ENCODE measurements at places on chromosomes 16 and 17.

DNA sequence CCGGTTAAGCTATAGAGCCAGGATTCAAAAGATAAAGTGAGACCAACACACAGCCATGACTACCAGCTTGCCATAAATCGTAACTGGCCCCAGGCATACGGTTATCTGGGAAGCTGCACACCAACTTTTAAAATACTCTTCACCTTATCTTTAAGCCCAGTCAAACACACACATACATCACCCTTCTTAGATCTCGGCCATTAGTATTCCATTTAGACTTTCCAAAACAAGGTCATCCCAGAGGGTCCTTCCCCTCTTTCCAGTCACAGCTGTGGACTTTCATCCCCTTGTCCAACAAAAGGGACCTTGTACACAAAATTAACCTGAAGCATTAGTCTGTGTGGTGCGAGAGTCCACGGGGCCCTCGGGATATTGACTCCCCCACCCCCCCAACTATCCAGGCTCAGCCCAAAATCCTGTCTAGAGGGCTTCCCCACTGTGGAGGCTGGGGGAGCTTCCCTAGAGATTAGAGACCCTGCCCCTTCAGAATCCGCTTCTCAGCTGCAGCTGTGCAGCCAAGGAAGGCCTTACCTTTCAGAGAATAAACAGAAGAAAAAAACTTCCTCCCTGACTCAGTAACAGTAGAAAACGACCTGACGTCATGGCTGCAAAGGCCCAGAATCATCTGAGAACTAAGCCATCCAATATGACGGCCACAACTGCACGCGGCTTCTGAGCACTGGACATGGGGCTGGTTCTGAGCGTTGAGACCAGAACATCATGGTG is 9.9 kb downstream of the ZFHX3 start:
- DNase-seq = peak; percentile 3

DNA sequence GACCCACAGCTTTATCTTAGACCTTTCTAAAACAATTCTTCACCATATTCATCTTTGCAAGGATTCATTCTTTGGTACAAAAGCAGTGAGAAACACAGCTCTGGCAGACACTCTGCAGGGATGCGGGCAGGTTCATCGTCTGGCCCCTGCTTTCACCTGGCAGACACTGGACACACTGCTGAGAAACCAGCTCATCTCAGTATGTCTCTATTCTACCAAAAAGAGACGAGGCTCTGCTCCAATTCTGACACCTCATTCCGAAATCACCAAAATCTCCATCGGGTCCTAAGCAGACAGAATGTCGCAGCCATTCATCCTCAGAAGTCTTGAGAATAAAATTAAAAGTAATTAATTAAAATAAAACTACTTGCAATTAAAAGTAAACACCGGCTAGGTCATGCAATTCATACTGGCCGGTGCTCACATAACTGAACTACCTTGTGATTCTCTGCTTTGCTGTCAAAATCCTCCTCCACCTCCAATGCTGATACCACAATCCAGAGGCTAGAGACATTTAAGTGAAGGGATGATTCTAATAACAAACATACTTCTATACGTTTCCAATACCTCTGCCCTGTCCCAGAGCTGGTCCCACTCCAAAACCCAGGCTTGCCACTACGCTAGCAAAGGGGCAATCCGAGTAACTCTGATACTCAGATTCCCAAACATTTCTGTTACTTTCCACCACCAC is 1.3 kb downstream of the RNF157 start:
- no peak for DNase-seq

- DNase-seq = peak; percentile 54
Observed at GRCh38 chr17:78781104-78781892, 775 bp downstream of the CYTH1 start.

DNA sequence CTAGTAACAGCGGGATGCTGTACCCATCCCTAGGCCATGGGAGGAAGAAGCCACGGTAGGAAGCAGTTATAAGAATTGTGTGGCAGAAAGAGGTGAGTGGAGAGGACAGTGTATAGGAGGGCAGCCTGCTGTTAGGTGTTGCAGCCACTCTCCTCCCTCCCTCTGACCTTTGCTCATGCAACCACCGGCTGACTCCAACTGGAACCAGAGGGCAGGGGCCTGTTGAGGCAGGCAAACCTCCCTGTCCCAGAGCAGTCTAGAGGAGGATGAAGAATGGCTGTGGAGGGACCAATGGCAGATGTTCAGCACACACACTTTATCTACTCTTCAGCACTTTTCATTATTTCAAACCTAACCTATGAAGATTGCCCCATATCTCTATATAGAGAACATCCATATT is 2.2 kb downstream of the TXNL4B start:
- DNase-seq = no peak

- peak; percentile 37 for DNase-seq
Observed at GRCh38 chr17:56098746-56099145, 54.5 kb upstream of the ANKFN1 start.

- DNase-seq = peak; percentile 24
Observed at GRCh38 chr16:24102209-24102660, 153.9 kb upstream of the CACNG3 start.

GRCh38 chr17:79188685-79189084 is 114.1 kb downstream of the ENGASE start:
- no peak for DNase-seq

GRCh38 chr17:39026980-39027451 is 59.8 kb upstream of the FBXO47 start:
- DNase-seq = no peak

GRCh38 chr16:2842340-2843000 is 12.4 kb downstream of the ZG16B start:
- peak; percentile 30 for DNase-seq

DNA sequence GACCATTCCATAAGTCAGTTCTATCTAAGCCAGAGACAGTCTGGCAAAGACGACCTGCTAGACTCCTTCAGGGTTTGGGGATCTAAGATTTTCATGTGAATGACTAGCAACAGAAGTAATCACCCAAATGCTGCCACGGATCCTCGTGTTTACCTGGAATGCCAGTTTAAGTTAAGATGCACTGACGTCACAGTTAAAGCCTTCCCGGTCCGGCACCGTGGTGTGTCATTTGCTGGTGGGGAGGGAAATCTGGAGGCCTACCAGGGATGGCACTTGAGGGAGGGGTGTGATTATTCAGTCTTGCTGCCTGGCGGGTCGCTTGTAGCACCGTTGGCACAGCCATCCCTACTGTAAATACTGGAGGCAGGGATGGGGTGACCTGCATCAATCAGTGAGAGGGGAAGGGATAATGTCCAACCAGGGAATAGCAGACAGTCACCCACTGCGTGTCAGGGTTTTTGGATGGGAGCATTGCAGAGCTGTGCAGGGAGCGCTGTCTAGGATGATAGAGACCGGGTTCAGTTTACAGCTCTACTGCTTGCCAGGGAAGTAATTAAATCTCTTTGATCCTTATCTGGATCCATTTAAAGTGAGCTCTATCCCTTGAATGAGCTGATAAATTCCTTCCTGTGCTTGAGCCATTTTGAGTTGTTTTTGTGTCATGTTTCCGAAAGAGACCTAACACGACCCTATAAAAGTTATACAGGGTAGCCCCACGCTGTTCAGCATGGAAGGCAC is 764.7 kb upstream of the EEF2KMT start:
- no peak for DNase-seq

- no peak for DNase-seq
Observed at GRCh38 chr16:67560827-67561342, 1.4 kb upstream of the CTCF start.

GRCh38 chr17:82239401-82239925 is 10.6 kb downstream of the SLC16A3 start:
- DNase-seq = no peak

- no peak for DNase-seq
Observed at GRCh38 chr17:34711646-34712045, 132.3 kb downstream of the TMEM132E start.

GRCh38 chr16:29806641-29807425 is 504 bp downstream of the MAZ start:
- DNase-seq = peak; percentile 80

GRCh38 chr17:48543107-48543853 is 1.6 kb downstream of the HOXB2 start:
- peak; percentile 70 for DNase-seq

DNA sequence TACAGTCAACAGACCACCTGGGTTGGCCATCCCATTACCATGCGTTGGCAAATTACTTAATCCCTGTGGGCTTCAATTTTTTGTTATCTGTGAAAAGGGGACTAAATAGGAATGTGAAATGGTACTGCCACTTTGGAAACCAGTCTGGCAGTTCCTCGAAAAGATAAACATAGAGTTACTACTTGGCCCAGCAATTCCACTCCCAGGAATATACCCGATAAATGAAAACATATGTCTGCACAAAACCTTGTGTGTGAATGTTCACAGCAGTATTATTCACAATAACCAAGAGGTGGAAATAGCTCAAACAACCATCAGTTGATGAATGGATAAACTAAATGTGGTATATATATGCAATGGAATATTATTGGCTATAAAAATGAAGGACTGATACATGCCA is 87.9 kb downstream of the TANGO6 start:
- no peak for DNase-seq

GRCh38 chr16:49471038-49471727 is 97.6 kb downstream of the C16orf78 start:
- DNase-seq = no peak

DNA sequence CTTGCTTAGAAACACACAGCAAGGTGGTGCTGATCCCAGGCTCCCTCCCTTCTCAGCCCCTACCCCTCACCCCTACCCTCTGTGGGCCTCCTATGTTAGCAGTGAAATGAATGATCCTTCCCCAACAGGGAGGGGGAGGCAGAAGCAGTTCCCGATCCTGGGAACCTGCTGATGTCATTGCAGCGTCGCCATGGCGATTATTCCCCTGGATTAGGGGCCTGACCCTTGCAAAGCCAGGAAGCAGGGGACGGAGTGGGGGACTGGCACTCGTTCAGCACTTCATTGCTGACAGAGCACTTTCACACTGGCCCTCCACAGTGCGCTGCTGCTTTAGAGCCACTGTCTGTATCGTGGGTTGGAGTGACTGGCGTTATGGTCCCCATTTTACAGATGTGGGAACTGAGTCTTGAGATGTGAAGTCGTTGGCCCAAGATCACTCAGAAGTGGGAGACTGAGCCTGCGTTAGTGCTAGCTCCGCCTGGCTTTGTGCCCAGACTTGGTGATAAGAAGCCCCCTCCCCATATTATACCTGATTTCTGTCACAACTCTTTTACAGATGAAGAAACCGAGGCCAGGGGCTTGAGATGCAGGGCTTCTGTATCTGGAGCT is 26.6 kb downstream of the LASP1 start:
- DNase-seq = no peak

DNA sequence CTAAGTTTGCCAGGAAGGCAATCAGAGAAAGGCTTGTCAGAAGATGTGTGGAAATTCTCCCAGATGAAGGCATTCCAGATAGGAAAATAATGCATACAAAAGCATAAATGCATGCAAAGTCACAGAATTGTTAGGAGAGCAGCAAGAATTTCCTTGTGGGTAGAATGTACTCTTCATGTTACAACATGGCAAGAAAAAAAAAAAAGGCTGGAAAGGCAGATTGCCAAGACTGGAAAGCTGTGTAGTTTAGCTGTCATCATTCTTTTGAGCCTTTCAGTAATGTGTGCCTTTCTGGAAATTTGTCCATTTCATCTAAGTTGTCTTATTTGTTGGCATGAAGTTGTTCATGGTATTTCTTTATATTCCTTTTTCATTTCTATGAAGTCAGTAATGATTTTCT is 71.0 kb upstream of the EFCAB3 start:
- no peak for DNase-seq

DNA sequence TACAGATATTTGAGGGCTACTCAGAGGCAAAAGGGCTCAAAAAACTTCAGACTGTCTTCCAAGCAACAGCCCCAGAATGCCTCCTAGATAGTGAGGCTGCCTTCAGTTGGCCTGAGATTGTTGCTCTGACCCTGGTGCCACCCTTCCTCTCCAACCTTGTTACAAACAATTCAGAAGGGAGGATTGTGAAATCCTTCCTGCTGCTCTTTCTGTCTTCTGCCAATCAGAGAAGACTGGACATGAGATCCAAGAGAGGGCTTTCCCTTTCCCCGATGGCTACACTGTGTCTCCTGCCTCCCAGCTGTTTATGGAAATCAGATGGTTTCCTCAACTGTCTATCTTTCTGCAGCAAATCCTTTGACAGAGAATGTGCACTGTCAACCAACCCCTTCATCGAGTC is 419.9 kb downstream of the CDH13 start:
- peak; percentile 17 for DNase-seq
